ENCODE measurements at places on chromosomes 13 and 19.

DNA sequence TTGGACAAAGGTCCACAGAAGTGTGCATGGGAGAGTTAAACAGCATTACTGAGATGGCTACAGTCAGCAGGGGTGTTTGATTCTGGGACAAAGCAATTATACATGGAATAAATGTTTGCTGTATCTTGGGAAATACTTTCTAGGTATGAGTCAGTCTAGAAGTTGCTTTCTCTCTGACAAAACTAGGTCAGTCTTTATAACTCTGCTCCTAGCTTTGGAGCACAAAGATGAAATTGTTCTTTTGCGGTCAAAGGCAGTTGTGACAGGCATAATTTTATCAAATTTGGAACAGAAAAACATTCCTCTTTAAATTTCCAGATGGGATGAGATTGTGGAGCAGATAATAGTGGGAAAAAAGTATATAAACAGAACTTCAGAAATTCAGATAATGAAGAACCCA, 1045.4 kb upstream of the MIR17HG start:
- no peak for DNase-seq

DNA sequence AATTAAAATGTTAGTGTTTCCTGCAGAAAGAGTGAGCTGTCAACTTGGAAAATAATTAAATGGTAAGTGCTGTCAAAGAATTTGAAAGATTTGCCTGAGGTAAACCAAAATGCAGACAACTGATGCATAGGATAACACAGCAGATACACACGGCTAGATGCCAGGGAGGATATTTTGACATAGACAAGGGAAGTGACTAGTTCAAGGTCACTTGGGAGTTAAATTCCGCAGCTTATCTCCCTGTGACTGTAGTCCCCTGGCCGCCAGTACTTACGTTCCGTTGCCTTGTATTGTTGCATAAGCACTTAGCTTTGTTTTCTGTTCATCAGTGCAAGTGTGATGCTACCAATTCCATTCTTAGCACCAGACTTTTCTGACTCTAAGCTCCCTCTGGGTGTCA, 247.3 kb upstream of the MAB21L1 start:
- no peak for DNase-seq

DNA sequence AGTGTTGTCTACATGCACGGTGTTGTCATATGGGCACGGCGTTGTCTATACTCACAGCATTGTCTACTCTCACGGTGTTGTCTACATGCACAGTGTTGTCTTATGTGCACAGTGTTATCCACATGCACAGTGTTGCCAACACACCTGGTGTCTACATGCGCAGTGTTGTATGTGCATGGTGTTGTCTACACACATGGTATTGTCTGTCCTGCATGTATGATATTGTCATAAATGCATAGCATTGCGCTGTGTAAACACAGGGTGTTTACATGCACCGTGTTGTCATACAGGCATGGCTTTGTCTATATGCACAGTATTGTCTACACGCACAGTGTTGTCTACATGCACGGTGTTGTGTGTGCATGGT, 6.8 kb downstream of the ADPRHL1 start:
- no peak for DNase-seq

DNA sequence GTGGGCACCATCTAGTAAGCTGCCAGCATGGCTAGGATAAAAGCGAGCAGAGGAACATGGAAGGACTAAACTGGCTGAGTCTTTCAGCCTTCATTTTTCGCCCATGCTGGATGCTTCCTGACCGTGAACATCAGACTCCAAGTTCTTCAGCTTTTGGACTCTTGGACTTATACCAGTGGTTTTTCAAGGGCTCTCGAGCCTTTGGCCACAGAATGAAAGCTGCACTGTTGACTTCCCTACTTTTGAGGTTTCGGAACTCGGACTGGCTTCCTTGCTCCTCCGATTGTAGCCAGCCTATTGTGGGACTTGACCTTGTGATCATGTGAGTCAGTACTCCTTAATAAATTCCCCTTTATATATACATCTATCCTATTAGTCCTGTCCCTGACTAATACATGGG, 785.1 kb upstream of the SLITRK6 start:
- DNase-seq: no peak

- DNase-seq: no peak
Observed at GRCh38 chr13:99040536-99041131, 62.8 kb upstream of the DOCK9 start.

GRCh38 chr13:65914716-65915115, 1315.4 kb downstream of the PCDH9 start:
- DNase-seq: no peak

Measured in cerebellar nuclear complex (tissue), 1 donor.